EL (cell line): ENCODE measurements at places on chromosomes 1 and 21.
A peak's percentile ranks its signal among the peaks of the same experiment; 100 is the strongest.

DNA sequence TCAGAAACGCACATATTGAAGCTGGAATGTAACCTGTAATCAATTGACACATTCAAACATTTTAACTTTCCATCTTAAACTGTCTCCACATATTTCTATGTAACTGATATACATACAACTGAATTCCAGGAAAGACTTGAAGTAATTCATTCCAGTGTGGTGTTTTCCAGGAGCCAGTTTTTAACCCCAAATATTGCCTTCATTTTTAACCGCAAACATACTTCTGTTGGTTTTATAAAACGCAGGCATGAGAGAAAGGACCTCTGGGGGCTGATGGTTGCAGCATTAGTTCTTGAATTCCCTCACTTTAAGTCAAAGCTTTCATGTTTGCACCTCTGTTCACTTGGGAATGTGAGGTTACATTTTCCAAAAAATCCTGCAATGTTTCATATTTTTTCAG lies 204.1 kb downstream of the CRB1 start:
- DNase-seq = no peak

- DNase-seq = no peak
Measured at GRCh38 chr1:85976516-85977205, 179.9 kb downstream of the COL24A1 start.

DNA sequence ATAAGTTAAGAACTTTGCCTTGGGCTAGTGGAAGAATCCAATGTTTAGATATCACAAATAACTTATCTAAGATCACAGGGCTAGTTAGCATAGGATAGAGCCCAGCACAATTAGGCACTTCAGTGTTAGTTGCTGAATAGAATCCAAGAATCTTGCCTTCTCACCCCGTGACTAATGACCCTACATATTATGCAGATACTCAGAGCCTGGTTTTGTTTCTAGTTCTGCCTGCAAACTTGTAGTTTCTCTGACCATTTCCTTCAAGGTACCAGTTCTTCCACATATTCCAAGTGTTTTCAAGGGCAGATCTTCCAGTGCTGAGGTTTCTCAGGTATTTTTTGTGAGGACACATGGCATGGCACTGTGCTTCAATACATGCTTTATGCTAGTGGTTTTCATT lies 239.3 kb downstream of the KCNK2 start:
- peak; percentile 18 for DNase-seq

GRCh38 chr1:9671377-9672140 lies 20.0 kb downstream of the PIK3CD start:
- peak; percentile 77 for DNase-seq

DNA sequence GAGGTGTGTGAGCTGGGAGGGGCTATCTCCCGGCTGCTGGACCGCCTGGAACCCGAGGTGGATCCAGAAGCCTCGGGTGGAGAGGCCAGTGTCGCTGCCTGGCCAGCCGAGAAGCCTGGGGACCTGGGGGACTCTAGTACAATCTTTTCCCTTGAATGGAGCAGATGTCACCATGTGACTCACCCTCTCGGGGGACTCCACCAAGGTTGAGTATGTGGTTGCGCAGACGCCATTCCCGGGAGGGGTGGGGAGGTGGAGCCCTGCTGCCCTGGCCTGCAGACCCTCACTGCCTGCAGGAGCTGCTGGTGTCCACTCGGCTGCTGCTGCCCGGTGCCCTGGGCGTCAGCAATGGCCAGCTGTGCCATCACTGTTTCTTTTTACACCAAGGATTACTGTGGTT lies 40.3 kb downstream of the TP73 start:
- DNase-seq = no peak

GRCh38 chr1:175648927-175649326 lies 94.5 kb downstream of the TNR start:
- no peak for DNase-seq

DNA sequence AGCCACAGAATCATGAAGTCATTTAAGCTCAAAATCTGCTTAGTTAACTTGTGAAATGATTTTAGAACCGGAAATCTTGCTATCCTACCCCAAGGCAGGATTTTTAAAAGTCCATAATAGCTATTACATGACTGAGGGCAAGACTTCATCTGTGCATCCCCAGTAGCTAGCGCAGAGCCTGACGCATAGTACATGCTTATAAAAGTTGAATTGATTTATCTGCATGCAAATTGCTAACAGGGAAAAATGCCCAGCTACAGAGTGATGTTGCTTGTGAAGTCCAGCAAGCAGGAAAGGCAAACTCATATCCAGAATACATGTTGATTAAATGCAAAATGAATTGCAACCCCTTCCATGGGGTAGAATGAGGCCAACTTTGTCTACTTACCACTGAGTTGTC lies 8.1 kb upstream of the MAP1LC3C start:
- no peak for DNase-seq

DNA sequence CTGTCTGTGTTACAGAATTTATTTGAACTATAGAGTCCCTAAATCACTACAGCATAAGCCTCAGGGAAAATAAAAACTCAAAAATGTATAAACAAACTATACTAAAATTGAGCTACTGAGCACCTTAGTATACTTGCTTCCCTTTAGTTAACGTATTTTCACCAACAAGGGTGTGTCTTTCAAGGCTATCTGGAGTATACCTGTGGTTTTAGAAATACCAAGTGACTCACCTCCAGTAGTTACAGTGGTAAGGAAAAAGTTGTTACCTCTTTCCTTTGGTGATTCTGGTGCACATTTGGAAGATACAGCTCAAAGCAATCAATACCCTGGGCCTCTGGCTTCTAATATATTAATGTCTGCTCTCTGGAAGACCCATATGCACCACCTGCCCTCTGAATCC lies 68.0 kb upstream of the C1orf105 start:
- DNase-seq = peak; percentile 16

- no peak for DNase-seq
Measured at GRCh38 chr1:78096017-78096416, 50.3 kb downstream of the GIPC2 start.

GRCh38 chr21:36887963-36888362 lies 78.5 kb downstream of the HLCS start:
- DNase-seq = no peak

DNA sequence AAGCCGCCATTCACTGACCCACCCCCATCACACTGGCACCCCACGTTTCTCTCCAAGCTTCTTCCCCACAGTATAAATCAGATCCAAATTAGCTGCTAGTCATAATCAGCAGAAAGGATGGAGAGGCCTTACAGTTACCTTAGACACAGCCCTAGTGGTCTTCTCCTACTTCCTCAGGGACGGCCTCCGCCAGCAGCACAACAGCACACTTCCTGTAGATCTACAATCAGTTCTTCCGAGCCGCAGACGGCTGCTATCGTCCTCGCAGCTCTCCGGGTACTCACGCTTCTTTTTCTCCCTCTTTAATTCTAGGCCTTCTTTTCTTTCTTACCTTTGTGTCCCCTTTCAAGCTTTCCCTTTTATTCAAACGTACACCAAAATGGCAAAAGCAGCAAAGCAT lies 313.5 kb downstream of the SMYD3 start:
- DNase-seq = no peak

DNA sequence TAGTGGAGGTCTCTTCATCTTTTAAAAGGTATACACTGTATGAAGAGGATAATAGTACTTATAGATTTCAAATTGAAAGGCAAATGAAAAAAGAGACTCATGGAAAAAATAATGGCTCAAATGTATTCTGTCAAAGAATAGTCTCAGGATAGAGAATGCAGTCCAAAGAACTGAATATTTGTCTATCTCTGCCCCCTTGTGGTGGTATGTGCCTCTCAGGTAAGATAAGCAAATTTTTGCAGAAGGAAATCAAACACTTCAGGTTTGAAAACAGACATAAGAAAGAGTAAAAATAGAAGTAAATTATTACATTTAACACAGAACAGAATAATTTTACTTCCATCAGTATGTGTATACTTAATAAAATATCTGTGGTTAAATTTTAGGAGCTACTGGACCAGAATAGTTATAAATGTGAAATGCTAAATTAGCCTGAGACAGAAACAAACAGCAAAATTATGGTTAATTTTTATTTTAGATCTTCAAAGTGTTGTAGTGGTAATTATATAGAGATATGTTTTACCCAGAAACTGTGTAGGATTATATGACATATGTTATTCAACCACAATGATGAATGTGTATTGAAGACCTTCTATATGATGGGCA lies 164.4 kb upstream of the PALMD start:
- peak; percentile 63 for DNase-seq

- DNase-seq = no peak
Measured at GRCh38 chr21:35016071-35016470, 33.0 kb downstream of the RUNX1 start.

- peak; percentile 15 for DNase-seq
Measured at GRCh38 chr1:167955915-167956314, 19.0 kb upstream of the MPC2 start.

DNA sequence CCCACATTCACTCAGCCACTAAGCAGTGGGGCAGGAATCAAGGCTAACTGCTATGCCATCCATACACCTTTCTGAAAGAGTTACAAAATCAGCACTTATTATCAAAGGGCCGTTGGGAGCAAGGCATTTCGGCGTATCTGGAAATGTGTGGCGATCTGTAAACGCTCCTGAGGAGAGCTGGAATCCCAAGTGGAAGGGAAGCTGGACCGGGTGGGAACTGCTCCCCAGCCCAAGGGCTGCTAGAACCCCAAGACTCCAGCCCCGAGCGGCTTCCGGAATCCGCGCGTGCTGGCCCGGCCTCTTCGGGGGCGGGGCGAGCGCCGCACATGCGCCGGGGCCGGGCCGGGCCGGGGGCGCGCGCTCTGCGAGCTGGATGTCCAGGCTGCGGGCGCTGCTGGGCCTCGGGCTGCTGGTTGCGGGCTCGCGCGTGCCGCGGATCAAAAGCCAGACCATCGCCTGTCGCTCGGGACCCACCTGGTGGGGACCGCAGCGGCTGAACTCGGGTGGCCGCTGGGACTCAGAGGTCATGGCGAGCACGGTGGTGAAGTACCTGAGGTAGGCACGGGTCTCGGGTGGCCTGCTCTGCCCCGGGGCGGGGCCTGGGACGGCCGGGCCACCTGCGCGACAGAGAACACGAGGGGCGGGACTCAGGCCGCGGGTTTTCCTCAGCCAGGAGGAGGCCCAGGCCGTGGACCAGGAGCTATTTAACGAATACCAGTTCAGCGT lies at the start of gene NAXE:
TSS of gene NAXE (plus strand) at position 345 of the 726 bp plus-strand sequence. CDS start at position 374, 29 bp downstream.
- DNase-seq = peak; percentile 77

DNA sequence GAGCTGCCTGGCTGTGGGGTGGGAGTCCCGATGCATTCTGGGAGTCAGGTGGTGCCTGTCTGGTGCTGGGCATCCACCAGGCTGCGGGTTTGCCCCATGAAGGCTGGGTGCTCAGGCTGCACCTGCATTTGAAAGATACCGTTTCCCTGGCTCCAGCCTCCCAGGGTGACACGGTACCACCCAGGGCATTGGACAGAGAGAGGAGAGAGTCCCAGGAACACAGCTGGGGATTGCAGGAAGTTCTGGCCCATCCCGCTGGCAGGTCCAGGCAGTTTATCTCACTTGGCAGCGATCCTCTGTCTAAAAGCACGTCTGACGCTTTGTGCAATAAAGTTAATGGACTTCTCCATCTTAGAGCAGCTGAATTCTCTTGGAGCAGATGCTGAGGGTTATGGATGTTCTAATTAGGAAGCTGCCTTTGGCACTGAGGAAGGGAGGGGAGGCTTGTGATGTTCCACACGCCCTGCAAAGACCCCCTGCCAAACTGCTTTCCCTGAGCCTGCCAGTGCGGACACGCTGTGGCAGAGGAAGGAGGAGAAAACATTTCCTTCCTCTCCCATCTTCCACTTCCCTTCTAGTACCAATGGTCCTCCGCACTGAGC lies 246.9 kb downstream of the GRIK3 start:
- DNase-seq = no peak

DNA sequence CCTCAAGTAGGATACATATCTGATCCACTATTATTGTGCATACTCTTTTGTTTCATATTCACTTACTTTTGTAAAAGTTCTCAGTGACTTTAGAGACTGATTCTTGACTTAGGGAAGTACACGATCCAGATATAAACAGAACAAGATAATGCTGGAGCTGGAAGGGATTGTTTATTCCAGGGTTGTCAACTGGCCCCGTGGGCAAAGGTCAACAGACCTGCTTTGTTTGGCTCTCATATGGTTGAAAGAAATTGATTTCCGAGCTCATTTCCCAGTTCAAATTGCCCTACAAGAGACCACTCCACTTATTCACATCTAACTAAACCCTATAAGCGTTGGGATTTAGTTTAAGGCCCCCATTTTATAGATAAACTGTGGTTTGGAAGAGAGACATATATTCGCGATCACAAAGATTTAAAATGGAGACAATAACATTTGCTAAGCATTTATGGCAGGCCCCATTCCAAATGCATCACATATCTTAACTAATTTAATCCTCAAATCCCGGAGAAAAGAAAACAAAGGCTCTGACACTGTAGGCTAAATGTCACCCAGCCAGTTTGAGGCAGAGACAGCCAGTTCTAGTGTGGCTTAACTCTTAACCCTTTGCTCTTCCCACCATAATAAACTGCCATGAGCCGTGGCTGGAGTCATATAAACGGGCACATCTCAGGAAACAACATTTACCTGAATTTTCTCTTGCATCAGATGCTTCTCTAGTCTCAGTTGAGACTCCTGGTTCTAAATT lies 20.6 kb downstream of the REG4 start:
- no peak for DNase-seq

- DNase-seq = no peak
Measured at GRCh38 chr1:216771922-216772321, 48.7 kb upstream of the ESRRG start.

GRCh38 chr1:177239792-177240191 lies 69.0 kb downstream of the BRINP2 start:
- no peak for DNase-seq

- DNase-seq = no peak
Measured at GRCh38 chr1:196098000-196098399, 510.2 kb downstream of the KCNT2 start.

GRCh38 chr21:44372616-44373015 lies 19.2 kb downstream of the TRPM2 start:
- no peak for DNase-seq

GRCh38 chr1:52920791-52921291 lies 699 bp downstream of the ECHDC2 start:
- DNase-seq = peak; percentile 35

GRCh38 chr1:224298346-224299330 lies 31.3 kb downstream of the NVL start:
- no peak for DNase-seq

DNA sequence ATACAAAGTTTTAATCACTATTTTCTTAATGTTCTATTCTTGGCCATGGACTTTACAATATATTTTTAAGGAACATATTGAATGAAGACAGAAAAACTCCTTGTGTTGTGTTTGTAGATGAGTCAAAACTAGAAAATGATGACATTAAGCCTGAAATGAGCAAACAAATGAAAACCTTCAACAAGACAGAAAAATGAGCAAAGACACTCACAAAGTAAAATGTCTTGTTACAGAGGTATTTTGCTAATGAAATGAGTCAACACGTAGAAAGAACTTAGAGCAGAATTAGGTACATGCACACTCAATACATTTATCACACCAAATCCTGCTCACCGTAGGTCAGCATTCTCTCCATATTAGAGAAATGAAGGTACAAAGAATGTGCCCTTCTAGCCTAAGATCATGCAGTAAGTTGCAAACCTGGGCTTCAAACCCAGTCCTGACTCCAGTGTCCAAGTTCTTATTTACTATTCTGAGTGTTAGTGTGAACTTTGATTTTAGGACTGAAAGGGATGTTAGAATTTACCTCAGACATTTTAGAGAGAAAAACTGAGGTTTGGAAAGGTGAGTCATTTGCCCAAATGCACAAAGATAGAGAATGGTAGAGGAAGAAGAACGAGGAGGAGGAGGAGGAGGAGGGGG lies 133.9 kb upstream of the SGIP1 start:
- no peak for DNase-seq

- peak; percentile 25 for DNase-seq
Measured at GRCh38 chr1:92728697-92729096, 56.2 kb downstream of the EVI5 start.
